ENCODE measurements at places on chromosomes 1 and 21.

GRCh38 chr1:79694241-79694640 is 687.7 kb upstream of the ADGRL4 start:
- DNase-seq = no peak

DNA sequence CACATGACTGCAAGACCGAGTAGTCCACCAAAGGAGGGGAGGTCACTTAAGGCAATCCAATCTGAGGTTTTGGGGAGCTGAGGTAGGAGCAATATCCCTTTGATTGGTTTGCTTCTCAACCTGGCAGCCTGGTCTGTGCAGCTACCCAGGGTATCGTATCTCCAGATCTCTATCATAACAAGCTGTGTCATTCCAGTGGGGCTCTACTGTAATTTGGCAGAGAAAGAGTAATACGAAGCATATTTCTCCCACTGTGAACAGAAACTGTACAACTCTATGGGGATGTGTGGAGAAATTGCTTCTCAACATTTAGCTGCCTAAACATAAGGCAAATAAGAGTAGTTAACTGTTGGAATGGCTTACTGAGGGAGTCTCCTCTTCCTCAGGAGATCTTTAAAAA is 20.6 kb downstream of the CD101 start:
- no peak for DNase-seq

DNA sequence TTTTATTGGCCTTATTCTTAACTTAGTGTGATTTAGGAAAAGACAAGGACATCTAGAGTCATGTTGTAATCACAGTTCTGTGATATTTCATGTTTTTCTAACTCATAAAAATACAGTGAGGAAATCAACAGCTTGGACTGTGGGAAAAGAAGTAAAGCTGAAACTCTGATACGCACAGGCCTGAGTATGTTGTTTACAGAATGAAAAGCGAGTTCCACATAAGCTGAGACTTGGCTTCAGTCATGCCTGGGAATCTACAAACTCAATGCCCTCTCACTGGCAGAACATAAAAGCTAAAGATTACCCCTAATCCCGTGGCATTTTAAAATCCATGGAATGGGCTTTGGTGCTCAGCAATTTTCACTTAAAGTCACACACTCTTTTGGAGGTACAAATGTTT is 23.6 kb upstream of the ATP5PO start:
- DNase-seq = no peak

GRCh38 chr1:24288479-24288878 is 30.7 kb upstream of the GRHL3 start:
- DNase-seq = no peak

- no peak for DNase-seq
These were observed 14.6 kb downstream of the NGF start for GRCh38 chr1:115323366-115324004.

DNA sequence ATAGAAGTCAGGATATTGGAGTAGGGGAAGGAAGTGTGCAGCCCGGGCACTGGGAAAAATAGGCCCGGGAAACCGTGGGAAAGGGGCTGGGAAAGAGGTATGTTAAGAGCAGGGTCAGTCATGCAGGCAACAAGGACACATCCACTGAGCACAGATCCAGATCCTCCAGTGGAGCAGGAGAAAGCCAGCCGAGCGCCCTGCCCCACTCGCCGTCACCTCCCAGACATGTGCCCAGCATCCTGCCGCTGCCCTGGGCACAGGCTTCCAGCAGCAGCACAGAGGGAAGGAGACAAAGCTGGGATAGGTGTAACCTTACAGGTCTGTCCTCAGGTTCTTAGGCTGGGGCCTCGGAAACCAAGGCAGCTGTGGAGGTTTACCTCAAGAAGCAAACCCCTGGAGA is 64.2 kb downstream of the FAM163A start:
- no peak for DNase-seq

DNA sequence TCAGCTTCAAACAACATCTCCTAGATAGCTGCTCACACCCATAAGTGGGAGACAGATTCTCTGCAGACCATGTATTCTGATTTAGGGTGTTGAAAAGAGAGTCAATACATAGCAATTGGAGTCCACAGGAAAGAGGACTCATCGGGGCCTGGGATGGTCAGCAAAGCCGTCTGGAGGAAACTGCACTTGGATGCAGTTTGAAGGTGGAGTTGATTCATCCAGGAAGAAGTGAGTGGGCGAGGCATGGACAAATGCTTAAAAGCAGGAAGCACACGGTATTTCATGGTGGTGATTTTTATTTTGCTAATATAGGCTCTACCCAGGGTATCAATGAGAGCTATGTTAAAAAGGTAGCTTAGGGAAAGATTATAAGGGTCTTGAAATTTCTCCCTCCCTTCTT is 36.8 kb upstream of the DIRAS3 start:
- DNase-seq = no peak

DNA sequence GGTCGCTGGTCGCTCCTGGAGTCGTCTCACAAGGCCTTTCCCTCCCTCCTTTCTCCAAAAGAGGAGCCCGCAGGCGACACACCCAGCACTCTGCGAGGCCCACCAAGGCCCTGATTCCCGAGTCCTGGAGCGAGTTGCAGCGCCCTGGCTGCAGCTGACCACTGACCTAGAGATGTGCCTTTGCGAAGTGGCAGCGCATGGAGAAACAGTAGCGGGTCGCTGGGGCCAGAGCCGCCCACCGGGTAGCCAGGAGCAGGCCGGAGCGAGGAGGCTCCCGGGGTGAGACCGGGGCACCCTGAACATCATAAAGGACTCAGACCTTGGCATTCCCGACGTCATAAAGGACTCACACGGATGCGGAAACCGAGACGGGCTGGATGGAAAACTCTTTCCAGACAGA is 10.3 kb upstream of the NBPF11 start:
- DNase-seq = no peak

DNA sequence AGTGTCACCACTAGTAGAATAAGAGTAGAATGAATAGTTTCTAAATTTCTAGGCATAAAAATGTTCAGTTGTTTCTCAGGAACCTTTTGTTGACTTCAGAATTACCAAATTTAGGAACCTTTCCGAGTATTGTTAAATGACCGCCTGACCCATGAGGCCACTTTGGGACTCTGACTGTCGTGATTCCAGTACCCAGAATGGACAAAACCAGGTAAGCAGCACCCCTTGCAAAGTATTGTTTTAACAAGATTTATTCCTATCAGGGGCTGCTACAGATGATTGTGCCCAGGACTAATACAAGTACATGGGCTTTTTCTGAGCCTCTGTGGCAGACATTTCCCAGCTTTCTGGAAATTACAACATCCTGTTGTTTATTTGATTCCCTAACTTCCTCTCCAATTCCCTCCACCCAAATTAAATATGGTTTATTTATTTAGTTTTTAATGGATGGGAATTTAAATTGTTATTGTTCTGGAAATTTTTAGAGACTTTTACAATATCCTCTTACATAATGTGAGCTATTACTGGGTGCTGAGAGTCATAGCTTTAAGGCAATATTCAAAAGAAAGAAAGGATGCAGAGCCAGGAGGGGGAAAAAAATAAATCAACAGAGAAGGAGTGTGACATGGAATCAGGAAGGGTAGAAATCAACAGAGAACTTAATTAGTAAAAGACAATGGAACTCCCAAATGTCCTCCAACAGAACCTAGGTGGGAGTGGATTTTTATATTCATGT is 37.4 kb upstream of the NTPCR start:
- DNase-seq = no peak

- no peak for DNase-seq
These were observed 5.8 kb downstream of the RNU5D-1 start for GRCh38 chr1:44724955-44725698.

DNA sequence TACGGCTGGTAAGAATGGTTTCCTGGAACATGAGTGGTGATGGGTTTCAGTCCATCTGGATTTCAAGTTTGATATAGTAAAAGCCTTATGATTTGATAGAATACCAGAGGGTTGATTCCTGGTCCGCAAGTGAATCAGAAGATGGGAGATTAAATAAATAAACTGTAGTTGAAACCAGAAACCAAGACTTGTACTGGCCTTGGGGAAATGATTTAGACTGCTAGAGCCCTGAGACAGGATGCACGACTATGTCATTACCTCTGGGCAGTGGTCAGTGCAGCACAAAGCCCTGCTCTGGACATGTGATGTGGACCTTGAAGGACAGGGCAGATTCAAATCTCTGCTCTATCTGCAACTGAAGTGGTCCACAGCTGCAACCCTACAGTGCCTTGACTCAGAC is 15.6 kb upstream of the FMOD start:
- no peak for DNase-seq

DNA sequence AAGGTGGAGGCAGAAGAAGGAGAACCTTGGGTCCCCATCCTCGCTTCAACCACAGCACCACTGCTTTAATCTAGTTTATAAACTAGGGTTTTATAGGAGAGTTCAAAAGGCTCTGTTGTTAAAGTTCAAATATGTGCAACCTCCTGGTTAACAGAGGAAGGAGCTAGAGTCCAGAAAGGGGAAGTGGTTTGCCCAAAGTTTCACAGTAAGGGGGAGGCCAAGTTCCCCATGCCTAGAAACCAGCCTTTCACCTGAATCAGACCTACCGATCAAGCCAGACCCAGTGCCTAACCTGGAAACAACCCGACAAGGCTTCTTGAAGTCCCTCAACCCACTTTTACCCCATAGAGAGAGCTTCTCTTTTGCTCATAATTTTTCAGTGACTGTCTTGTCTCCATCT is 106.5 kb downstream of the PLPP3 start:
- DNase-seq = no peak

DNA sequence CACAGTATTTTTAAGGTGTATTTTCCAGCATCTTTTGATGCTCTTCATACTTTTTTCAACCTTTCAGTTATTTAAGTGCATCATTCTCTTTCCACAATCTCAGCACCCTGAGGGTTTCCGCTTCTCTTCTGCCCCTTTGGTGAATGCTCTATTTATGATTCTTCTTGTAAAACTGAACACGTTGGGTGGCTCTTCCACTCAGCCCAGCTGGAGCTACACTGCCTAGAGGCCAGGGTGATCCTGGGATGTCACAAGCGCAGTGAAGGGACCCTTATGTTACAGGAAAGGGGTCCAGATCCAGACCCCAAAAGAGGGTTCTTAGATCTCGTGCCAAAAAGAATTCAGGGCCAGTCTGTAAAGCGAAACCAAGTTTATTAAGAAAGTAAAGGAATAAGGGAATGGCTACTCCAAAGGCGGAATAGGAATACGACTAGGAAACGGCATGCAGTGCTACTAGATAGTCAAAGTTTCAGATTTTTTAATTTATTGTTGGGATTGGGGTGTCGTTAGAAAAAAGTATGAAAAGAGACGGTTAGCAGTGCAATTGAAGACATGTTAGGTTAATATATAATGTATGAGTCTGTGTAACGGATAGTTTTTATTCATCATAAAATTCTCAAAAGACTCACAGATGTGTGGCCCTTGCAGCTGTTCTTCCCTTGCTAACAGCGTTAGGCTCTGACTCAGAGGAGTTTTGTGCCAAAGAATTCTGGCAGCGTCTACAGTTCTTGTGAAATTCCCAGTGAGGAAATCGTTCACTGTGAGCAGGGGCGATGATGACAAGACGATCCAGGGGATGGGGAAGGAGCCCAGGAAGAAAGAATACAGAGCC is 14.4 kb upstream of the ERVH48-1 start:
- DNase-seq = no peak

DNA sequence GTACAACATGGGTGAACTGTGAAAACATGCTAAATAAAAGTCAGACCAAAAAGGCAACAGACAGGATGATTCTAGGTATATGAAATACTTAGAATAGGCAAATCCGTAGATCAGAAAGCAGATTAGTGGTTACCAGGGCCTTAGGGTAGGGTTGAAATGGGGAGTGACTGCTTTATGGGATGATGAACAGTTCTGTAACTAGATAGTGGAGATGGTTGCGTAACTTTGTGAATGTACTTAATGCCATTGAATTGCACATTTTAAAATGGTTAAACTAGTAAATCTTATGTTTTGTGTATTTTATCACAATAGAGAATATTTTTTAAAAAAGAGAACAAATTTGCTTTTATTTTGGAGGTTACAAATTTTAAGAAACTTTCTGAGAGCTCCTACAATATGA is 17.4 kb downstream of the ZNF326 start:
- DNase-seq = no peak

- no peak for DNase-seq
These were observed 734 bp downstream of the CDK18 start for GRCh38 chr1:205505076-205505729.

DNA sequence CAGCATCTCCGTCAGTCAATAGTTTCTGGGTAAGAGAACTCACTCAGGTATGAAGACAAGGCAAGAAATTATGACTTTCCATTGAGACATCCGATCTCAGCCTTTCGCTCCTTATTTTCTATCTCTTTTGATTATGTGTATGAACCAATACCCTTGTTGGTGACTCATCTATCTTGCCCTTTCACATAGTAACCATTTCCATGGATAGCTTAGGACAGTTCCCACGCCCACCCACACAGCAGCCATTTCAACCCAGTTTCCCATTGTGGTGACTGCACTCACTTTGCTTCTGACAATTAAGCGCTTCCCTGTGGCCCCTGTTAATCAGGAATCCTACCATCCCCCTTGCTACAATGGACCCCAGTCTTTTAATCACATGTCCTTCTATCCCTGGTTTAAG is 210.6 kb upstream of the ADGRL2 start:
- DNase-seq = no peak

- DNase-seq = no peak
These were observed 256.3 kb upstream of the IRF2BP2 start for GRCh38 chr1:234866007-234866866.

GRCh38 chr1:214958486-214958885 is 124.1 kb upstream of the KCNK2 start:
- DNase-seq = no peak

DNA sequence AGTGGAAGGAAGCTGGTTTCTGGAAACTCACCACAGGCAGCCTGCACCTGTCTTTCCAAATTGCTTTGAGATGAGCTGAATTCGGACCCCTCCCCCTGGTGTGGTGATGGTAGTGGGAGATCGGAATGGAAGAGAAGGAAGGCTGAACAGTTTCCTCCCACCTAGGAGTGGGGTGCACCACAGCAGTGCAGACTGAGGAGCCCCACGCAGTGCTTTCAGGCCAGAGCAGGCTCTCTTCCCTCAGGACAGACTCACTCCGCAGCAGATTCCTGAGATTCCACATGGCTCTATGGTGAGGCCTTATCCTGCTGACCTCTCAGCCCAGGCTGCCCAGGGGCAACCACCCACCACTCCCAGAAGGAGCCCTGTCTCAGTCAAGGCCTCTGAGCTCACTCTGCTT is 80.9 kb downstream of the ATP1A1 start:
- DNase-seq = no peak

- no peak for DNase-seq
These were observed 79.5 kb downstream of the DPYD start for GRCh38 chr1:97841338-97841737.

GRCh38 chr1:114350731-114351445 is 160.1 kb downstream of the TRIM33 start:
- no peak for DNase-seq

DNA sequence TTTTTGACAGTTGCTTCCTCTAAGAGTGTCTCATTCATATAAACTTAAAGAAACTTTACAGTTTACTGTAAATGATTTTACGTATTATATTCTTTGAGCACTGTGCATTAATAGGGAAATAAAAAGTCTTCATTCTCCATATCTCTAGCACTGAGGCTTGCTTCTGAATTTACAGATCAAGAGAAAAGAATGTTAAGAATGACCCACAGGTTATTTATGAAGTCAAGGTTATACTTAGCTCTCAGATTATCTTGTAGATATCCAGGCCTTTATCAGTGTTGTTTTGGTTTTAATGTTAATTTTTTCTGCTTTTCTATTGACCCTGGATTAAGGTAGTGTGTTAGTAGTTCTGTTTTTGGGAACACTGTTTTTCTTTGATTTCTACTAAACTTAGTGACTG is 91.4 kb downstream of the GPR161 start:
- no peak for DNase-seq

All from NCI-H345 (cell line).